Activated T-cell treated with anti-CD3 and anti-CD28 coated beads, Interleukin-2, amount 50 U/mL, for 1 hour (primary cell): ENCODE measurements at places on chromosomes 11 and 22.

DNA sequence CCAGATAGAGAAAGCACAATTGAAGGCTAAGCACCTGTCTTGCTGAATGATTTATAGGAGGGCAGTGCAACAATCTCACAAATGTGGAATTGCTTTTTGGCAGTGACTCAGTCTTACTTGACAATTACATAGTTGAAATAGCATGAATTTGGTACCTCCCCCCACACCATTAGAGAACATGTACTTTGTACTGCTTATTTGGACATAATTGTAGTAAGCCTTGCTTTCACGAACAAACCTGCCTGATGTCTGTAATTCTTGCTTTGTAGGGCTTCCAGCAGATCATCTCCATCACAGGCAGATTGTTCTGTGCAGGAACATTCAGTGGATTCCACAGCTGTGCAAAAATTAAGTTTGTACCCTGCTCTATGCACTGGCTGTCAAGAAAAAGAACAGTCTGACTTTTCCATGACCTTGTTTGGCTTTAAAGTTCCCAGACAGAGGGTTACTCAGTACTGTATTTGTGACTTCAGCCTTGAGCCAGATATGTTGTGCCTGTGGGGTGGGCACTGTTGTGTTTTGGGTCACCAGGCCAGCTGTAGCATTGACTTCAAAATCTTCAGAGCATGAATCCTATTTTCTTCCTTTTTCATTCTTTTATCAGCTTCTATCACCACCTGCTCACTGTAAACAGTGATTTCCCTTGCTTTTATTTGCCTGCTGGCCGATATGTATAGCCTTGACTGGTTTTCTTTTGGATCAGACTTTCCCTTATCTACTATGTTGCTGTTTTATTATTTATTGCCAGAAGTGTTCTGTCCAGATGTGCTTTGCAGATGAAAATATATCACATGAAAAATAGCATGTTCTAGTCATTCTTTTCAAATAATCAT, 941.0 kb upstream of the CHORDC1 start:
- DNase-seq: no peak

DNA sequence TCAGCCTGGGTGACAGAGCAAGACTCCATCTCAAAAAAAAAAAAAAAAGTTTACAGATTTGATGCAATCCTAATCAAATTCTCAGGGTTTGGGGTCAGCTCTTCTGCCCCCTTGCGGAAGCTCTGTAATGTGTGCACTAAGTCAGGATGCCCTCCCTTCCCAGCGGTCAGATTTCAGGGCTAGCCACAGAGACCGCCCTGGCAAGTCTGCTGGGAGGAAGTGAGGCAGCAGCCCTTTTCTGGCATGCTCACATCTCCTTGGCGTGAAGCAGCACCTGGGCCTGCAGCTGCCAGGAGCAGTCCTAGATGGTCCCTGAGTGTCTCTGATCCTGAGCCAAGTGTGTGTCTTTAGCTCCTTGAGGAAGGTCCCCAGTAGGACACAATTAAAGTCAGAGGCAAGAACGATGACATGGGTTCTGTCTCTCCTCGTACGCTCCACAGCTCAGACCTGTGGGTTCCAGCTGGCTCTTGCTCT, 10.9 kb upstream of the APOBEC3C start:
- DNase-seq: peak; percentile 62

DNA sequence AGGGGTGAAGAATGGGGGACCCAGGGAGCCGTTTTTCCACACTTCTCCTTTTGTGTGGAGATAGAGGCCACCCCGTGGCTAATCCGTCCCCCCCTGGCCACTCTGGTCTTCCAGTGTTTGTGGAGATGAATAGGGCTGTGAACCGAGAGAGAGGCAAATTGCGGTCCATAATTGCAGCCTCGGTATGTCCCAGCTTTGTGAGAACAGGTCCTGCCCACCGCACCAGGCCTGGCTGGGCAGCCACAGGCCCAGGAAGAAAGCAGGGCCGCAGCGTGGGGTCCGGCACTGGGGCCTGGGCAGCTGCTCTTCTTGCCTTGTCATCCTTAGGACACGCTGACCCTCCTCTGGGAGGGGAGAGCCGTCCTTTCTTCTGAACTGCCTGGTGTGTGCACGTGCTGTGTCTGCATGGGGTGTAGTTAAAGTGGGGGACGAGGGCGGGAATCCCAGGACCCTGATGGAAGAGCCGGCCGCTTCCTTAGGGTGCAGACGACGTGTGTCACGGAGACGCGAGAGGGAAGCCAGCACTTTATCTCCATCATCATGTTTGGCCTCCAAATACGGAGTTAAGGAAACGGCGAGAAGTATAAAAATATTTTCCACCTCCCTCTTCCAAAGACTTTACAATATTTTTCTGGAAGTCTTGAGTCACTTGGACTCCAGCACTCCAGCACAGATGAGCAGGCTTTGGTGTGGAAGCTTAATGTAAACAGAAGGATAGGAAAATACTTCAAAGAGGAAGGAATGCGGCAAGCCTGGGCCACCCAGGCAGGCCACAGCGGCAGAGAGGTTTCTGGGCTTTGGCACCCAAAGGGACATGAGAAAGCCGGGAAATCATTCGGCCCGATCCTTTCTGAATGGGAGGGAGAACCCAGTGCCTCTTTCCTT, 1248.4 kb downstream of the BRD1 start:
- no peak for DNase-seq

GRCh38 chr22:26981541-26981940, 324.2 kb downstream of the MIAT start:
- no peak for DNase-seq

DNA sequence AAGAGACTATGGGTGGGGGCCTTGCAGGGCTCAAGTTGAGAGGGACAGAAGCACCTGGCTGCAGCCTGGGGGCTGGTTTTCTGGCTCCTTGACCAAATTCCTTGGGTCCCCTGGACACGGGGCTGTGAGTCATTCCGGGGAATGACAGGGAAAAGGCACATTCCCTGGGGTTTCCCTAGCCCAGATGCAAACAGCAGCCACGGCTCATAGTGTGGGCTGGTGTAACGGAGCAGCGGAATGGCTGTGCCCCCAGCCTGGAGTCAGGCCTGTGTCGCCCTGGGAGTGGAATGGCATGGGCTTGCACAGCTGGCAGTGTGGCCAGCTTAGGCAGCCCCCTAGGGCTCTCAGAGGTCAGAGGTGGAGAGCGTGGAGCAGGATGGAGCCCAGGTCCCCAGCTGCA, 77.6 kb upstream of the KCNQ1OT1 start:
- peak; percentile 6 for DNase-seq

DNA sequence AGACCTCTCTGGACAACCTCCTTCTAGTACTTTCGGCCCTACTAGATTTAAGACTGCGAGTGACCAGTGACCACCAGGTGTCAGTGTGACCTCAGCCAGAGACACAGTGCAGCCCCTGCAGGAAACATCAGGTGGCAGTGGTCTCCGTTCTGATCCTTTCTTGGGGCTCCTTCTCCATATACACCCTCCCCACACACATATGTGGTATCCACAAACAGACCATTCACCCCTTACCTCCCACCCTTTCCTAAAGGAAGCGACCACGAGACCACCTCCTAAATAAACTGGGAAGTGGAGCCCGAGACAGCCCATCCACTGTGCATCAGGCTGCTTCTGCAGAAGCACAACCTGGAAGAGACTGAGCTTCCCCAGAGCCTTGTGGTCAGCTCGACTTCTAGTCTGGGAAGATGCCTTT, 38.5 kb upstream of the CYP2D6 start:
- DNase-seq: peak; percentile 76

DNA sequence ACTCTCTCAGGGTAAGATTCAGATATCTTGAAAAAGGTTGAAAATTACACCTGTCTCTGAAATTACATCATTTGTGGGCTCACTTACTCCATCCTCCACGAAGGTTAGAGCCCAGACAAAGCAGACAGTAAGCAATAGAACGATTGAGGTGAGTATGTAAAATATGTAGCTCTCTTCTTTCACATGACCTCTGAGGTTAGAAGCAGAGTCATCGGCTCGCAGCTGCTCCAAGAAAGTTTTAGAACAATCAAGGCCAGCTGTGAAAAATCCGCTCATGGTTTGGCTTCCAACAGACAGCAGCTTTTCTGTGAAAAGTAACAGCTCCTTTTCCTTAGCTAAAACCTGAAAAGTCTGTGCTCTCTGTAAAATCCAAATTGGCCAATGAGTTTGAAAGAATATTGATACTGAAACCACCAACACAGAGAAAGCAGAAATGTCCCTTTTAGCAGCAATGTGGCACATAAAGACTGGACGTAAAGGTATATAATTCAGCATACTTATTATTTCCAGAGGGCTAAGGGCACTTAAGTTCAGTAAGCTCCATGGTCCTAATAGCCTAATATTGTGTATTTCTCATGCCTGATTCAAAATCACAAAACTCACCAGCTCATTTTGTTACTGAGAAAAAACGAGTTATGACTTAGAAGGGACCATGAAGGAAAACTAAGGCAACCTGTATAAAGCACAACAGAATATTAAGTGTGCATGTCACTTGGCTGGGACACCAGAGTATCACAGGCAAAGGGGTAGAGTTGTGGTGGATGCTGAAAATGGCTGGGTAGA, 78.2 kb downstream of the FAM76B start:
- DNase-seq: no peak

DNA sequence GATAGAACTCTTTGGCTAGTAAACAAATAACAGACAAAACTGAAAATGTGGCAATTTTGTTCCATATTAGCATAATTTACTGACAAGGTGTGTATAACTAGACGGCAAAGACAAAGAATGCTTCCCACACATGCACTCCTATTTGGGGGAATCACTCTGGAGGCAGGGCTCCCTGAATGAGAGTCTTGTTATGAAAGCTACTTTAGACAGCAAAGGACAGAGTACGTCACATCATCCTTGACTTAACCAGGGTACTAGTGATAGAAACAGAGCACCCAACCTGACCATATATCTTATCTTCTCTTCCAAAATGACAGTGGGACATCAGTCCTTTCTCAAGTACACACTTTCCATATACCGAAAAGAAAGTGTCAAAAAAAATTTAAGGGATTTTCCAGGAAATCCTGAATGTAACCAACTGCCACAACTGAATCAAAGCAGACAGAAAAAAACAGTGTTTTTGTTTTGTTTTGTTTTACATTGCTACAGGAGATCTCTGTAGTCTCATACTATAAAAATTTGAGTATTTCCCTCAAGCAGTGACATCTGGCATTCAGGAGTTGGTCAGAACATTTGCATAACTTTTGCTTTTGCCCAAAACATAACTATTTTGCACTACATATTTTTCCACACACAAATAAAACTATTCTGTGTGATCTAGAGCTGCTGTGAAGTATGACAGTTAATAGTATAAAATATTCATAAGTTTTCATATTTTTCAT, 98.9 kb downstream of the ARHGAP20 start:
- DNase-seq: no peak

DNA sequence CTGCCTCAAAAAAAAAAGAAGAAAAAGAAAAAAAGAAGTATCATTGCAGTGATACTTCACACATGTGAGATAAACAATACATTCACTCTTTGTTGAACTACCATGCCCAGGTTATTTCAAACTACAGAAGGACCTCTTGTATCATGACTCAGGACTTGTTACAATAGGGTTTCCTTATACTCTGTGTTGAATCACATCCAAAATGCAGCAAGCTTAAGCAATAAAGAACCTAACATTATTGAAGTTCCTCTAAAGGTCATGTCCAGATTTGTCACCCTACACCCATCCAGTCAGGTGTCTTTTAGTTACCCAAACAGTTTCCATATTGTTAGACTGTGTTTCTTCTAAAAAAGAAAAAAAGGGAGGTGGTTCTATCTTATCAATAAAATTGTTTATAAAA, 26.9 kb upstream of the ALKBH3 start:
- no peak for DNase-seq

DNA sequence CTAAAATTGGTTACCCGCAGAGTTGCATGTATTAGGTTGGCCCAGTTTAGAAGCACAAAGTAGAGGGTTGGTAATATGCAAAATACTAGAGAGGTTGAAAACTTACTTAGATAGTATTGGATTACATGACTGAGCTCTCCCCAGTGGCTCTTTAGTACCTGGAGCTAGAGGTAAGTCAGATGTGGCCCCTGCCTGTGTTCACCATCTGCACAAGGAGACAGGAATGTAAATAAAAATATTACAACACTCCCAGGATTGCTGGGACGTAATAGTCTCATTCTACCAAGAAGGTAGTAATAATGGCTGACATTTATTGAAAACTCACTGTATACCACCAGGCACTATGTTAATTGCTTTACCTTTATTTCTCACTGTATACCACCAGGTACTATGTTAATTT, 129.6 kb downstream of the SLC17A6 start:
- no peak for DNase-seq

- no peak for DNase-seq
Observed at GRCh38 chr11:47850337-47850736, 2.2 kb upstream of the NUP160 start.

- no peak for DNase-seq
Observed at GRCh38 chr11:73275381-73275750, 3.2 kb downstream of the P2RY6 start.

- no peak for DNase-seq
Observed at GRCh38 chr11:124788521-124788920, 11.7 kb downstream of the MSANTD2 start.

GRCh38 chr11:2074266-2074825, 64.8 kb downstream of the IGF2 start:
- no peak for DNase-seq

DNA sequence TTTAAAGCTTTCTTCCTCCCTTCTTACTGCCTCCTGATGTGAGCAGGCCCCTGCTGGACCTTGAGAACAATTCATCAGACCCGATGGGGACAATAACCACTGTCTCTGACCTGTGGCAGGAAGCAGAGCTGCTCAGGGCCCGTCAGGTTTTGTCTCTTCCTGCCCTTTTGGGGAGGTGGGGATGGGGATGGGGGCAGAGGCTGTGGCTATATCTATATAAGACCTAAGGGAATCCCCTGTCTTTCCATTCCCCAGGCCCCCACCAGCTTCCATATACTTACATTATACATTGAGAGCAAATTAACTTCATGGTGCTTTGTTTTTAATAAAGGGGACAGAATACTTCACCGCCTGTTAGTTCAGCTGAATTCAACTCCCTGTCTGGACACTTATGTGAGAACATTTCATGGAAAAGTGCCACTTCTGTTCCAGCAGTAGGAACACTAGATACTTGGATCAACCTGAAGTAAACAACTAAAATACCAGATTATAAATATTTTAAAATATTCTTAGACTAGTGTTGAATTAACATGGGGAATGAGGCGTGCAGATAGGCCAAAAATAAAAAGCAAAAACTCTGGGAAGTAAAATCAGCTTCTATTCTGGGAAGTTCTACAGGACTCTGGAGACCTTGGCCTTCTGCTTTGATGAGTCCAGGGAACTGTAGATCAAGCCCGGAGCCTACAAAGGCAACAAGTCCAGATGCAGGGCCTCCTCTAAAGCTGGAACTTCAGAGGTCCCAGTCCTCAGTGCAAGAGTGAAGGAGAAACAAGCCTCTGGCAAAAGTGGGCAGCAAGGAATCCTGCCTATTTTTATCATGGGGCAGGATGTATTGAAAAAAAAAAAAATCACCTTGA, 11.1 kb downstream of the ZP1 start:
- DNase-seq: no peak

- DNase-seq: no peak
Observed at GRCh38 chr11:116553482-116553881, 219.3 kb downstream of the BUD13 start.

DNA sequence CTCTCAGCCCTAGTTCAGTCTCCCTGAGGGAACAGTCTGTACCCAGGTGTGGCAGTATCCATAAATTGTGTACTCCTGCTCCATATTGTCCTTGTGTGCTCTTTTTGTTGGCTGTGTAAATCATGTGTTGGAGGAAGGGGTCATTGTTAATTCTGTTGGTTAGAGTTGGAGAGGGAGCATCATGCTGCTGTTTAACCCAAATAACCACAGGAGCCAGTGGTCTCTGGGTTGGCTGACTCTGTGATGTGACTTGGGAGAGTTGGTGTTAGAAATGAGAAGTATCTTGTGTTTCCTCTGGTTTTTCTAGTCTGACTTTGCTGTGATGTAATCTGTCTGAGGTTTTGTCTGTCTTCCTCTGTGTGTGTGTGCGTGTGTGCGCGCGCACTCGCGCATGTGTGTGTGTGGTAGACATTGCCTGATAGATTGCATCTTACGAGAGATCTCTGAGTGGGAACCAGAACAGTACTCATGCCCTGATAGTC, 30.5 kb downstream of the CTNND1 start:
- peak; percentile 82 for DNase-seq
